ENCODE measurements at places on chromosomes 7 and 10. TPM values are rescaled to one million over a fixed set of nuclear protein-coding genes. Genes with fewer than 3 reads are reported as not detected.

- no peak for DNase-seq
Observed at GRCh38 chr10:118732245-118733165, 22.3 kb downstream of the CACUL1 start.

DNA sequence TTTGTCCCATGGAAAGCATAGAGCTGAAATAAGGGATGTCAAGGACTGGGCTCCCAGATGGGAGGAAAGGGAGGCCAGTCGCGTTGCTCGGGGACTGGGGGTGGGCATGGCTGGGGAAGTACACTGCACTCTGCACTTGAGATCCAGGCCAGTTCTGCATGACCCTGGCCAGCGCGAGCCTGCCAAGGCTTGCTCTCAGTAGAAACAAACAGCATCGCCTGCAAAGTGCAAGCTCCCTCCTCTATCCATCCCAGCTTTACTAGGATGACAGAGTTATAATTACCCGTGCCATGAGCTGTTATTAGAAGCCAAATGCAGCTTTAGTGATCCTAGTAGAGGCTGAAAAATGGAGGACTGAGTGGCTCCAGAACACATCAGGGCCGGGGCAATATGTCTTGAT is 43.9 kb upstream of the PDCD4 start:
- no peak for DNase-seq

DNA sequence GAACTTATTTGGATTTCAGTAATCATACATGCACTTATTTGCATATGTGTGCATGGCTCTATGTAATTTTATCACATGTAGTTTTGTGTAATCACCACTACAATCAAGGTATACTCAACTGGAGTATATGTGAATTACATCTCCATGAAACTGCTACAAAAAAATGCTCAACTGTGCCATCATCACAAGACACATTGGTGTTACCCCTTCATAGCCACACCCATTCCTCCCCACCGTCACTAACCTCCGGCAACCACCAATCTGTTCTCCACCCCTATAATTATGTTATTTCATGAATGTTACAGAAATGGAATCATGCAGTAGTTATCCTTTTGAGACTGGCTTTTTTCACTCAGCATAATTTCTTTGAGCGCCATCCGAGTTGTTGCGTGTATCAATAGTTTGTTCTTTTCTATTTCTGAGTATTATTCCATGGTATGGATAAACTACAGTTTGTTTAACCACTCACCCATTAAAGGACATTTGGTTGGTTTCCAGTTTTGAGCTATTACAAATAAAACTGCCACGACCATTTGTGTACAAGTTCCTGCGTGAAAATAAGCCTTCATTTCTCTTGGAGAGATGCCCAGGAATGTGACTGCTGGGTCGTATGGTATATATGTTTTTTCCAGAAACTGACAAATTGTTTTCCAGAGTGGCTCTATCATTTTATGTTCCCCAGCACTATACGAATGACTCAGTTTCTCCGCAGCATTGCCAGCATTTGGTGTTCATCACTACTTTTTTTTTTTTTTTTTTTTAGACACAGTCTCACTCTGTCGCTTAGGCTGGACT is 11.3 kb upstream of the SMO start:
- no peak for DNase-seq

CPA2 gene
- total RNA-seq = 1.2 TPM

DNA sequence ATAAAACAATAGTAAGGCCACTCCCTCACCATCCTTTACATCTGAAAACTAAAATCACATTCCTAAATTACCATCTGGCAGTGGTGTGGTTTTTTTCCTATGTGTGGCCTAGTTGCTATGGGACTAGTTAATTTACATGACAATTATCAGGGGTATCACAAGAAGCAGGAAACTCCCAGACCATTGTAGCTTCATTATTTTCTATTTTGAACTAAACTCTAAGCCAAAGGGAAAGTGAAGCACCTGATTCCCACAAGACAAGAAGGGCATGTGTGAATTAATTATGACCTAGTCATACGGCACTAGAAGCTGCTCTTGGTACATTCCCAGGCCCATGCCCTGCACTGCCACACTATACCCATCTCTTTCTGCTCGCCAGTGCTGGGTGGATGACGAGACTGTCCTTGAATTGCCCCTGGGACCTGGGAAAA is 103.4 kb downstream of the ATXN7L1 start:
- no peak for DNase-seq

DNA sequence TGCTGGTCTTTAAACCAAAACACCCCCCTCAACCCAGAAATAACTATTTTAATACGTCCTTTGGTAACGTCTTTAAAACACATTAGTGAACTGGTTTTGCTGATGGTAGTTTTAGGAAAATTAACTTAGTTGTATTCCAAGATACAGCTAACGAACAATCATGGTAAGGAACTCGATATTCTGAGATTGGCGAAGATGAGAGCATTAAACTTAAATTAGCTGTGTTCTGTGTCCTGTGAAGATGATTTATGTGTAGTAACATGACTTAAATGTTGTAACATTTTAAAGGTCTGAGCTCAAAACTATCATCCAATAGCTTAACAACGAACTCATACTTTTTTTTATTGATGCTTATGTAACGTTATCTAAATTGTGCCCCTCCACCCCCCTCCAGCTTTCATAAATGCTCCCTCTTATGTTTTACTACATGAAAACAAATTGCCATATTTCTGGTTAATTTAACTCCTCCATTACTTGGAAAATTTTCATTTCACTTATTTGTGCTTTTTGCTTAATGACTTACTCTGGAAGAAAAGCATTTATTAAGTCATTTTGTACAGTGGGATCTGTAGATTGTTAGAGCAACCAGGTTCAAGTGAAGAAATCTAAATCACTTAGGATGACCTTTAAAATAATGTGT is 1.7 kb downstream of the SDK1 start:
- no peak for DNase-seq

- DNase-seq = no peak
Observed at GRCh38 chr10:5744849-5745248, 60.2 kb downstream of the TASOR2 start.

SPDYE5 gene
- total RNA-seq = not detected

DNA sequence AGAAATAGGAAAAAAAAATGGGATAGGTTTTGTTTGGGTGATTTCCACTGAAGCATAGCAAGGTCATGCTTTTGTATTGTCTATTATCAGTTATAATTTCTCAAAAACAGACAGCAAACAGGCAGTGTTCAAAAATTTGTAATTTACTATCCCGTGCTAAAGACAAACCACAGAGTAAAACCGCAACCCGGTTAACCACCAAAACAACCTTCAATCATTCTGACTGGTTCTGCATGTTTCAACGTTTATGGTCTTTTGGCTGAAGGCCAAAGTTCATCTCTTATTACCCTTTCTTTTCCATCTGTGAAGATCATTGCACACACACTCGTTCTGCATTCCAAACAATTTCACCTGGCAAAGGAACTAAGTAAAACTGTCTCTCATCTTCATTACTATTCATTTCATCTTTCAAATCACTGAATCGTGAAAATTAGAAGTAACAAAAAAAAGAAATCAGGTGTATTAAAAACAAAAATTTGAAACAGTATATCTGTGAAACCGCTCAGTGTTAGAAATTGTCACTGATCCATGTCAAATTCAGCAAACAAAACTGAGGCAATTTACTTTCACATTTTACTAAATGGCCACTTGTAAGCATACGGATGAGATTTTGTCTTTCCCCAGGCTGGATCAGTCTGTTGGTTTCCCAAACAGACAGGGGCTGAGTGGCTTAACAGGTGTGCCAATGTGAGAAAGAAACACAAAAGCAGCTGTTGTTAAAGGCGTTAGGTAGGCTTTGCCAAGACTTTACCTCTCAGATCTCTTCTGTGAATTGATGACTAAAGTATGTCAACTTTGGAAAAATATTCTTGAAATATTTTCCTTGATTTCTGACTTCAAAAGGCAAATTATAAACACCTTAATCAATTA is 539.6 kb downstream of the CNTNAP2 start:
- no peak for DNase-seq

WDFY4 gene
- total RNA-seq = 8.6 TPM

DNA sequence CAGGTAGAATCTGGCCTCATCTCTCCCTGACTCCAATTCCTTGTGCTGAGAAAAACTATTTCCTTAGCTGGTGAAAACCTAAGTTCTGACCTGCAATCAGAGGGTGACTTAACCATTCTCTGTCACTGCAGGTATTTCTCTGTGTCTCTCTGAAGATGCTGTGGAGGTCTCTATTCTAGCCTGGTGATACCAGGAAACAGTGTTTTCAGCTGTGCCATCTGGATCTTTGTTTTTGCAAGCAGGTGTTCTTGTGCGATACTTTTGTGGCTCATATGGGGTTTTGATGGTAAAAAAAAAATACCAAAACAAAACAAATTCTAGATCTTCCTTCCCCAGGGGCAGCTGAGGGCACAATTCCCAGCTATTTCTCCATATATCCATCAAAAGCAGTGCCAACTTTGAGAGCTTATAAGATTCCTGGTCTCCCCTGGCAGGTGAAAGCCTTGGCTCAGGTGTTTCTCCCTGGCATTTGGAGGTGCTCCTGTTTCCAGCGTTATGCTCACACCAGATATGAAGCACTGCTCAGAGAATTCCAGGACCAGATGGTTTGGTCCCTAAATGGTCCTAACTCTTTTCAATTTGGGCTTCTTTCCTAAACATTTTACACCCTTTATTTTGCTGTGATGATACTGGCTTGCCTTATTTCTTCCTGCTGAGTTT is 9.9 kb upstream of the NPVF start:
- no peak for DNase-seq

DNA sequence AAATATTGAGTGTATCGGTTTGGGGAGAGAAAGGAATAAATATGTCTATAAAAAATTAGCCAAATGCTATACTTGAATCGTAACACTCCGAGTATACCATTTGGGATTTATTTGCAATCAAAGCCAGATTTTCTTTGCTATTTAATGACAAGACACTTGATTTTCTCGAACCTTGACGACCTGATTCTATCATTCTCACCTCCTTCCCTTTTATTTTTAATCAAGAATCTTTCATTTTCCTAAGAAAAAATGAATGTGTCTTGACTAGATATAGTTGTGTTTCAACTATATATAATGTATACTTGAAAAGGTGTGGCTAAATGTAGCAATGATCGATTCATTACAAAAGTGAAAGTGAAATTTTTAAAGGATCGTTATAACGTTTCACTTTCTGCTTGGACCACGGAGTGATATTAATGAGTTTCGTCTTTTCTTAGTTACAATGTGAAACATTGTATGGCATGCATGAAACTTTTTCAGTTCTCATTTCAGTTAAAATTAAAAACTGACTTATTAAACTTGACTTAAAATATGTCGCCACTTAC is 562 bp downstream of the NUB1 start:
- DNase-seq = no peak

DNA sequence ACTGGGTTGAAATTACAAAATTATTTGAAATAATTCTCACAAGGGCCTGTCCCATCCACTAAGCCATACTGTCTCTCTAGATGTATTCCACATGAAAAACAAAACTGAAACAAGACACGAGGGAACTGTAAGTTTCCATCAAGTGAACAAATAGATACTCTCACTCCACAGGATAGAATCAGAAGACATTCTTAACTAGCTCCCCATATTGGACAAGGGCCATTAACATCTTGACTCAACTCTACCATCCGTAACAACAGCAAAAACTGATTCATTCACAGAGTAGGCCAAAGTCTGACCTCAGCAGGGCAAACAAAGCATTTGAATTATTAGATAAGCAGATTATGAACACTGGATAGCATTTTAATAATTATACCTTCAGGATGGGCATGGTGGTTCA is 29.1 kb downstream of the UBE2H start:
- no peak for DNase-seq

GRCh38 chr7:86942081-86942480 is 117.4 kb downstream of the ELAPOR2 start:
- DNase-seq = no peak

SFRP4 gene
- 261 TPM for total RNA-seq

DNA sequence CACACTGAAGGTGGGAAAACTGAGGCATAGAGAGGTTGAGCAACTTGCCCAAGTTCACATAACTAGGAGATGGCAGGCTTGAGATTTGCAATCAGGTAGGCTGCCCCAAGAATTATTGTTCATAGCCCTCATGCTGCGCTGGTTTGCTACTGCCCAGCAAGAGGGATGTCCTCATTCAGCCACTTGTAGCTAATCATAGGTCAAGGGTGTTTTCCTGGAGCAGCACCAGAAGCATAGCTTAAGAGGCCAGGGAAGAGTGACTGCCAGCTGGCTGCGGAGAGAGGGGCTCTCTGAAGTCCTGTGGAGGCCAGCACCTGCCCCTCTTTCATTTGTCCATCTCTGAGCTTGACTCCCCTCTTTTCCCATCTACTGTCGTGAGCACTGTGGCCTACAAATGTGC is 15.0 kb downstream of the CDHR3 start:
- no peak for DNase-seq

GRCh38 chr10:120945801-120946302 is 94.7 kb downstream of the WDR11 start:
- no peak for DNase-seq

- no peak for DNase-seq
Observed at GRCh38 chr7:89064831-89065230, 269.3 kb upstream of the TEX47 start.

WAC gene
- total RNA-seq = 148 TPM

CPSF4 gene
- total RNA-seq = 38.0 TPM

IL6 gene
- 28.1 TPM for total RNA-seq

- no peak for DNase-seq
Observed at GRCh38 chr10:106751091-106751490, 413.4 kb downstream of the SORCS1 start.

DNA sequence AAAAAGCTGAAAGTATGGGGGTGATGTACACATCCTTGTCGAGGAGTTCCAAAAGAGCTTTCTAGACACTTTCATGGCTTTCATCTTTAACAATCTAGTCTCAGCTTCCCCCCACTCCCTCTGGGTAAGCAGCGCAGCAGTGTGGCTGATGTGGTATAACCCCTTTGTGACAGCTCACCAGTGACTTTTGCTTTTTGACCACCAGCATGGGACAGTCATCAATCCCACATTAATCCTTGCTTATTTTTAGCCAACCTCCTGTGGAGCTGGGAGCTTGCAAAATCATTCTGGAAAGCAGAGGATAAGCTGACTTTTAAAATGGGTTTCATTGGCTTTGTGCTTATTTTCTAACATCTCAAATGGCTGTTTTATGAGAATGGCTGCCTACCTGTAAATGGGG is 272.7 kb downstream of the HDAC9 start:
- DNase-seq = no peak

THSD7A gene
- 30.9 TPM for total RNA-seq

- no peak for DNase-seq
Observed at GRCh38 chr7:4017785-4018184, 664.3 kb upstream of the FOXK1 start.

GRCh38 chr10:86234541-86235270 is 131.9 kb downstream of the GRID1 start:
- no peak for DNase-seq

- DNase-seq = peak; percentile 60
Observed at GRCh38 chr7:151381348-151382078, 28.3 kb downstream of the WDR86 start.

ANKRD1 gene
- 0.36 TPM for total RNA-seq

- DNase-seq = no peak
Observed at GRCh38 chr10:123136221-123136805, 543 bp downstream of the HMX3 start.
